Upper lobe of right lung (tissue), 1 donor: ENCODE measurements at places on chromosomes 3 and 15. TPM values are rescaled to one million over a fixed set of nuclear protein-coding genes. Genes with fewer than 3 reads are reported as not detected.

DNA sequence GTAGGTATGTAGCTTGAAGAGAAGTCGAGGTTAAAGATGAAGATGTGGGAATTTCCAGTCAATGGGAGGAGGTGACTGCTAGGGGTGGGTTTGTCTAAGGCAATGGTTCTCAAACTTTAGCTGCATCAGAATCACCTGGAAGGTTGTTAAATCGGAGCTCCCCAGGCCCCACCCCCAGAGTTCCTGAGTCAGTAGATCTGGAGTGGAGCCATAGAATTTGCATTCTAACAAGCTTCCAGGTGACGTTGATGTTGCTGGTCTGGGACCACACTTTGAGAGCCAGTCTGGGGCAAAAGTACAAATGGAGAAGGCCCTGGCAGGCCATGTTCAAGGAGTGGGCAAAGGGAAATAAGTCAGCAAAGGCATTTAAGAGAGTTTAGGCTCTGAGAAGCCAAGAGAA, 69.1 kb downstream of the CMTM8 start:
- H3K36me3 ChIP-seq = no peaks in the 10 kb centered on the region
- H3K27me3 ChIP-seq = no peaks in the 10 kb centered on the region
- no peak overlapping the region for H3K4me3 ChIP-seq
- no peak for DNase-seq

DNA sequence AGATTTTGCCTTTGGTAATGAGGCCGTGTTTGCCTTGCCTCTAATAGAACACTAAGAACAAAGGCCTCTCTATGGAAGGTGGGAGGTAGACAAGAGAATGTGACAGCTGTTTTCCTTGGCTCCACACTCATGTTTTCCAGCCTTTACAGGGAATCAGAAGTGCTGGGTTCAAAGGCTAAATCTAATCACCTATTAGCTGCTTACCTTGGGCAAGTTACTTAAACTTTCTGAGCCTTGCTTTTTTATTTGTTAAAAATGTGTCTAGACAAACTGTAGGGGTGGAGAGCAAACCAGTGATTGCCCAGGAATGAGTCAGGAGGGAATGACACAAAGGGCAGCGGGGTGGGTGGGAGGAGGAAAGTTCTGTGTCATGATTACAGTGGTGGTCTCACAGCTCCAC, 179.0 kb downstream of the P3H2 start:
- H3K36me3 ChIP-seq = no peaks in the 10 kb centered on the region
- no peaks in the 10 kb centered on the region for H3K27me3 ChIP-seq
- no peak overlapping the region for H3K4me3 ChIP-seq
- no peak overlapping the region for H3K27ac ChIP-seq
- no peak for DNase-seq

DNA sequence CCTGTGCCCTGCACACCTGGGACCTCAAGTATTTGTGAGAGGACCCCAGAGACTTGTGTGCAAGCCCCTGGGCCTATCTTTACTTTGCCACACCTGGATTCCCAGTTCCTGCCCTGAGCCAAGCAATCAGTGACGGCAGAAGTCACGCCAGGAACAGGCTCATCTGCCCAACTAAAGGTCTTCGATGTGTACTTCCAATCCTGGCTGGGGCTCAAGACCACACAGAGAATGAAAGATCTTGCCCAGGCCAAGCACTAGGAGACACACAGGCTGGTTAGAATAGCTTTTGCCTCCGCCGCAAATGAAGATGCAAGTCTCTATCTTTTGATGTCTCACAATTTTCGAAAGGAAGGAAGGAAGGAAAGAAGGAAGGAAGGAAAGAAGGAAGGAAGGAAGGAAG, 228.8 kb downstream of the OCA2 start:
- H3K27ac ChIP-seq = no peak overlapping the region
- no peak for DNase-seq
- H3K4me1 ChIP-seq = no peaks in the 10 kb centered on the region
- H3K4me3 ChIP-seq = no peak overlapping the region
- no peaks in the 10 kb centered on the region for H3K36me3 ChIP-seq

DNA sequence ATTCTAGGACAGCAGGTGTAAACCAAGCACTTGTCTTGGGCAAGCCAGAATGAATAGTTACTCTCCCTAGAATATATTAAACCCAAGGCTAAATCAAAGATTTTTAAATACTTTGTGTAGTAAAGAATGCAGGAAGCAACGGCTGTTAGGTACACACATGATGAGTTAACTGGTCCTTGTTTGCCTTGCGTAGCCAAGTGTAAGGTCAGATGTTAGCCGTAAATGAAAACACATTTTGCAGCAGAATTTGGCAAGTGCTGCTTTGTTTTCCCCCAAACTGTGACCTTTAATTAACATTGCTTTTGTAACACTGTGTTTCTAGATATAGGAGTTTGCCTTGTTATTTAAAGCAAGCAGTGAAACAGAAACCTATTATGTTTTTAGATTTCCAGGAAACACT, 368.7 kb downstream of the IL5RA start:
- no peaks in the 10 kb centered on the region for H3K36me3 ChIP-seq
- no peak overlapping the region for H3K4me3 ChIP-seq
- H3K4me1 ChIP-seq = no peaks in the 10 kb centered on the region
- no peak overlapping the region for H3K27ac ChIP-seq
- H3K27me3 ChIP-seq = no peaks in the 10 kb centered on the region
- no peak for DNase-seq

GRCh38 chr15:47756872-47757271, 39.6 kb downstream of the SEMA6D start:
- no peaks in the 10 kb centered on the region for H3K4me1 ChIP-seq
- H3K4me3 ChIP-seq = no peak overlapping the region
- no peak for DNase-seq
- H3K27me3 ChIP-seq = no peaks in the 10 kb centered on the region
- peaks cover 2% of the 10 kb centered on the region for H3K36me3 ChIP-seq

DNA sequence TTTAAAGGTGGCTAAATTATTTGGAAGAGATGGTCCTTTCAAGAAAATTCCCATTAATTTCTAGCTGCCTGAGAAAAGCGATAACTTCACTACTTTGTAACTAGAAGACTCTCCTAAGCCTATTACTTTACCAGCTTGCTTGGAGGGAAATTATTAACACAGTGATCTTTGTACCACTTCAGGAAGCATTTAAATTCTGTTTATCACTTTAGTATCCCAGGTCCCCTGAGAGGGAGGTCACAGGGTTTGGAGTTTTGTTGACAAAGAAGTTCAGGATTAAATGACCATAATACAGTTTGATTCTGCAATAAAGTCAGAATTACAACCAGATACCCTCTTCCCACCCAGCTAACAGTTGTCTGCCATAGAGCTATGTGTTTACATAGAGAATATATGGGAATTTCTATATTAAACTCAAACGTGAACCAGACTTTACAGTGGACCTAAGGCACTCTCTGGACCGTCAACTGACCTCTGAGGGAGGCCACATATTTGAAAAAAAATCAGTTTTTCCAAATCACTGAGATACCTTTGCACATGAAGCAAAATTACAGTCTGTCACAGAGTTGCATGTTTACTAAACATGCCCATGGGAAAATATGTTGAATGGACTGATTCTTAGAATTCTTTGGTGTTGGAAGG, 3.0 kb downstream of the SLC27A2 start:
- no peak overlapping the region for H3K4me3 ChIP-seq
- no peak overlapping the region for H3K27ac ChIP-seq
- peaks cover 23% of the 10 kb centered on the region for H3K27me3 ChIP-seq
- no peaks in the 10 kb centered on the region for H3K36me3 ChIP-seq

- peaks cover 38% of the 10 kb centered on the region for H3K36me3 ChIP-seq
- no peaks in the 10 kb centered on the region for H3K4me1 ChIP-seq
- no peak overlapping the region for H3K27ac ChIP-seq
- no peaks in the 10 kb centered on the region for H3K27me3 ChIP-seq
- H3K4me3 ChIP-seq = no peak overlapping the region
These were observed 71.9 kb downstream of the PFN2 start for GRCh38 chr3:149898771-149899170.

- H3K27ac ChIP-seq = no peak overlapping the region
- H3K4me3 ChIP-seq = no peak overlapping the region
- DNase-seq = no peak
- H3K4me1 ChIP-seq = no peaks in the 10 kb centered on the region
These were observed 457.0 kb upstream of the ALCAM start for GRCh38 chr3:104909721-104910120.

- H3K27ac ChIP-seq = no peak overlapping the region
- peaks cover 25% of the 10 kb centered on the region for H3K4me1 ChIP-seq
- no peaks in the 10 kb centered on the region for H3K27me3 ChIP-seq
These were observed 37.5 kb downstream of the ARHGAP31 start for GRCh38 chr3:119331661-119332060.

DNA sequence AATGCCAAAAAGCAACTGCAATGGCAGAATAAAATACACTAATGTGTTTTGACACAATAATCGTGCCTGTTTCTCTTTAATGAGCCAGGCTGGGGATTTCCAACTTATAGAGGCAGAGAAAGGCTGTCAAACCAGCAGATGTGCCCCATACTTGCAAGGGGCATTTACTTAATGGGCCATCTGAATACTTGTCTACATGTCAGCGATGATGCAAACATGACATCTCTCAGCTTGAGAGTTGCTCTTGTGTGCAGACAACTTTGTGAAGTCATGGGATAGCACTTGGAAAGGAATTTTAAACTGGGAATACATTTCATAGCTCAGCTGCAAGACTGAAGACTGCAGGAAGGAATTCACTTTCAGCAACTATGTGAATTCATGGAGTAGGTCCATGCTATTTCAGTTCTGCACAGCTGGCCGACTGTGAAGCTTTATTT, 127.4 kb upstream of the ADAMTS9 start:
- peaks cover 19% of the 10 kb centered on the region for H3K4me1 ChIP-seq
- DNase-seq = no peak

PRTG gene
- 8.6 TPM for total RNA-seq

LSAMP gene
- 24.6 TPM for total RNA-seq

LIPC gene
- total RNA-seq = 0.64 TPM

HEMK1 gene
- total RNA-seq = 28.3 TPM
